GM13976 (cell line): ENCODE measurements at places on chromosomes 6 and 20.

- DNase-seq: no peak
Measured at GRCh38 chr20:61353261-61354000, 101.4 kb downstream of the CDH4 start.

- no peak for DNase-seq
Measured at GRCh38 chr20:25372584-25373336, 17.9 kb downstream of the ABHD12 start.

- DNase-seq: no peak
Measured at GRCh38 chr6:6657820-6658217, 69.3 kb downstream of the LY86 start.

GRCh38 chr6:136568129-136568528 lies 17.9 kb upstream of the MAP7 start:
- no peak for DNase-seq

DNA sequence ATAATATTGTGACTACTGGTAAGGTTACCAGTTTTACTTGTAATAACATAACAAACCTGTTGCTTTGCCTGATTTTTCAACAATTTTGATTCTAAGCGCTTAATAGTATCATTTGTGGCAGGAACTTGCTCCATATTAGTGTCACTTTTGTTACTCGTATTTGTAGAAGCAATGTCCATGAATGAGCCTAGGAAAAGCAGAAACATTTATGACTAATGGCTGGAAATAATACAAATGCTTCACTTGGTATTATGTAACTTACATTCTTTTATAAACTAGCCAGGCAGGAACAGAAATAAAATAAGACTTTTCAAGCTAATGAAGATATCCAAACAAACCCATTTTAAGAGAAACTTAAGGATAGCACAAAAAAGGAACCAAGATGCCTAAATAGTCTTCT lies 38.9 kb downstream of the MAP3K7 start:
- no peak for DNase-seq

DNA sequence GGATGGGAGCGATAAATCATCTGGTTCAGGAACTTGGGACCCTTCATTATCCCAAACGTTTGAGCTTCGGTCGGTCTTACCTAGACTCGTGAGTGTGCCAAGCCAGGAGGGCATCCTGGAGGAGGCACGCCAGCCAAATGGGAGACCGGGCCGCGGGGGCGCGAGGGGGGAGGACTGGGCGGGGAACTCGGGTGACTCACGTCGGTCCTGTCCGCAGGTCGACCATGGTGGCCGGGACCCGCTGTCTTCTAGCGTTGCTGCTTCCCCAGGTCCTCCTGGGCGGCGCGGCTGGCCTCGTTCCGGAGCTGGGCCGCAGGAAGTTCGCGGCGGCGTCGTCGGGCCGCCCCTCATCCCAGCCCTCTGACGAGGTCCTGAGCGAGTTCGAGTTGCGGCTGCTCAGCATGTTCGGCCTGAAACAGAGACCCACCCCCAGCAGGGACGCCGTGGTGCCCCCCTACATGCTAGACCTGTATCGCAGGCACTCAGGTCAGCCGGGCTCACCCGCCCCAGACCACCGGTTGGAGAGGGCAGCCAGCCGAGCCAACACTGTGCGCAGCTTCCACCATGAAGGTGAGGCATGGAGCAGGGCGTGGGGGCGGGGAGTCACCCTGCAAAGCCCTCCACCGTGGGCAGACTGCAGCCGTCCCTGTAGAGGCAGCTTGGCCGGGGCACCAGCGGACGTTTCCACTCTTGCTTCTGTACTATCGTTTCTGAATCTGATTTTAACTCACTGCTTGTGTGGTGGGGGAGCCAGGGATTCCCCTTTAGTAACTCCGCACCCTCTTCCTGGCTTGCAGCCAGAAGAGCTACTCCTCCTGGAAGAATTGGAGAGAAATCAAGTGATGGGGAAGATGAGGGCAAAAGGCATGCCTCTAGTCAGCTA lies 2.7 kb downstream of the BMP2 start:
- DNase-seq: peak; percentile 12

DNA sequence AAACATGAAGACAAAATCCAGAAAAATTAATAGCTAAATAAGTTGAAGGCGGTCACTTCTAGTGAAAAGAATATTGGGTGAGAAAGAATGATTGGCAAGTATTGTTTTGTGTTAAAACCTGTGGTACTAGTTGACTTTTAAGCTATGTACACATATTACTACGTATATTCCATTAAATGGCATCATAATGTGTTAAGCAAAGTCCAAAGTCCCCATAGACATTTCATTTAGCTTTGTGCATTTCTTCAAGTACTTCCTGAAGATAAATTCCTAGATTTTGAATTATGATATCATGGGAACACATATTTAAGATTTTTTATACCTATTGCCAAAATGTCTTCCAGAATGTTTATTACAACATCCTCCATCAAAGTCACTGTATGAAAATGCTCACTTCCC lies 272.7 kb upstream of the IRAK1BP1 start:
- no peak for DNase-seq

DNA sequence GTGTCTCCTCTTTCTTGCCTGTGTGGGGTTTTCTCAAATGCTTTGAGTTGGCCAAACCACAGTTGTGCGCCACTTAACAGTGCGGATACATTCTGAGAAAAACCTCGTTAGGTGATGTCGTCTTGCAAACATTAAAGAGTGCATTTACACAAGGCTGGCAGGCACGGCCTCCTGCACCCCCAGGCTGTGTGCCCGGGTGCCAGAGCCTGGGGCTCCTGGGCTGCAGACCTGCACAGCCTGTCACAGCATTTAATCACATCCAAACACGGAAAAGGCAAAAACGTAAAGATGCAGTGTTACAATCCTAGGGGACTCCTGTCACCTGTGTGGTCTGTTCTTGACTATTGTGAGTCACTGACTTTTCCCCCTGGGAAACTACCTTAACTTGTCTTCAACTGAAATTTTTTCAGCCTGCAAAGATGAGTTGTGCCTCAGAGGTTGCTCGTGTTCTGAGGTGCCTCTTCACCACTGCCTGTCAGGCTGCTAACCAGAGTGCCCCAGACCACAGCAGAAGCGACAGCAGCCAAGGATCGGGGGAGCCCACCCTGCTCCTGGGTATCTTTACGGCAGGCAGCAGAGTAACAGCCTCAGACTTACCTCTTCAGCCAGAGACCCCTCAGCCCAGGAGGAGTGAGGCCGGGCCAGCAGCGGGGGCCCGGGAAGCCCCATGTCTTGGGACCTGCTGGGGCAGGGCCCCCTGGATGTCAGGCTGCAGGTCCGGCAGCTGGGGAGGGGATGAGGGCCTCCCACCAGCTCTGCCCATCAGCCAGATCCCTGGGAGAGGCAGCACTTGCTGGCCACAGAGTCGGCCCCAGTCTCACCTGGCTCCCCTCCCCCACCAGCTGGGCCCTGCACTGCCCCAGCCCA lies 683 bp upstream of the C20orf204 start:
- DNase-seq: peak; percentile 71

GRCh38 chr6:35258858-35259193 lies 709 bp upstream of the ZNF76 start:
- DNase-seq: peak; percentile 63

DNA sequence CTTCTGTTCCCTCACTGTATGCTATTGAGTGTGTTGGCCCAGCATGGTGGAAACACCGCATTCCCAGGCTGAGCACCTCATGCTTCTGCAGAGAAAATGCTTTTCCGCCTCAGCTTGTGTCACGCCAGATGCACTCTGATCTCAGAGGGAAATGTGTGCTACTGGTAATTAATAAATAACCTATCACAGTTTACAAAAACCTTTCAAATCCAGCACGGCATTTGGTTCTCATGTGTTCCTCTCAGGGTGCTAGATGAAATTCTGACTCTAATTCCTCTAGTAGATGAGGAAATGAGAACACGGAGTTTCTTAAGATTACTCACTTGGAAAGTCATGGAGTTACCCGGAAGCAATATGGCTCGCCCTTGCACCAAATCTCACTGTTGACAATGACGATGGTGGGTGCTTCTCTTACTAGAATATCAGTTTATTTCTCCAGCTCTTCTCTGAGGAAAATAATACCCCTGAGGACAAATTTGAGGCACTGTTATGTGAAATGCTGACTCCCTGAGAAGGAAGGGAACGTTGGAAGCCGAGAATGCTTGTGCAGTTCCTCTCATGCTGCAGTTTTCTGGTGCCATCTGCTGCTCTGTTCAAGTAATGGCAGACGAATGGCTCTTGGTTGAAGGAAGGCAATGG lies 116.6 kb downstream of the RNF144B start:
- peak; percentile 53 for DNase-seq

DNA sequence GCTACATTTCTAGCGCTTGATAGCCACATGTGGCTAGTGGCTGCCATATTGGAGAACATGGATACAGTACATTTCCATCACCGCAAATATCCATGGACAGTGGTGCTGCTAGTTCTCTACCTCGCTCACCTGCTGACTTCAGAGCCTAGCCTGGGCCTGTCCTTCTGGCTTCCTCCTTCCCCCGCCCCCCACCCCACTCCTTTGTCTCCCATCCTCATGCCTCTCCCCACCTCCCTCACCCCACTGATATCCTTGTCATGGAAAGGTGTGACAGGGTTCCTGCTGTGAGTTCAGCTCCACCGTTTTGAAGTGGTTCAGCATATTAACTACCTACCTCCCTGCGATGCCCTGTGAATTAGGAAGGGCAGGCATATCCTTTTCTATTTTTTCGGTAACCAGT lies 14.2 kb downstream of the NKX2-2 start:
- no peak for DNase-seq

DNA sequence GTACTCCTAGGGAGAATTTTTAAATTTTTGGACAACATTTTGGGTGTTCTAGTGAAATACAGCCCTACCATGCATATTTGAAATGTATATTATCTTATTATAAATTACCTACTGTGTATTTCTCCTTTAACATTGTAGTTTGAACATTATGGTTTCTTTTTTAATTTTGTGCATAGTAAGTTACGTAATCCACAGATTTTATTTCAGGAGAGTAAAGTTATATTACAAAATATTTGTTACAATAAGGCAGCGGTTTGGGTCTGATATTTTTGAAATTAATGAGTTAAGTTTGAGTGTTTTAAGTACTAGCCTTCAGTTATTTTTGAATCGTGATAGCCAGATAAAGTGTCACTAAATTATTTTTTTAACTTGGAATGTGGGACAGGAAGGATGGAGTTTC lies 7.3 kb upstream of the SOX4 start:
- no peak for DNase-seq

DNA sequence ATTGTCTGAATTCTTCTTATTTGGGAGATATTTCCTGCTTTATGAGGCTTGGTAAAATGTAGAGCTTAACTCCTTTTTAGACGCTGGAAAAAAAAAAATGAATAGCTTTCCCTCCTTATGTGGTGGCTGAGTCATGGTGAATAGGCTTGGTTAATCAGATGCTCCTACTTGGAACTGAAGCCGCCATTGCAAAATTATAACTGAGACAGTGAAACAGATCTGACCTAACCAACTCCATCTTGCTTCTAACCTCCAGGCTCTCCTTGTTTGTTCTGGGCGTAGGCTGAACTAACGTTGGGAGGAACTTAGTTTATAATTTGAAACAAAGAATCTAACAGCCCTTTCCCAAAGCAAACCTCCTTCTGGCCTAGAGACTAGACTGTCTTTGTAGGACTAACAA lies 43.2 kb upstream of the PLCB4 start:
- DNase-seq: no peak

GRCh38 chr20:61126369-61127195 lies 125.5 kb upstream of the CDH4 start:
- DNase-seq: no peak

- DNase-seq: no peak
Measured at GRCh38 chr6:53858913-53859312, 64.1 kb downstream of the LRRC1 start.

DNA sequence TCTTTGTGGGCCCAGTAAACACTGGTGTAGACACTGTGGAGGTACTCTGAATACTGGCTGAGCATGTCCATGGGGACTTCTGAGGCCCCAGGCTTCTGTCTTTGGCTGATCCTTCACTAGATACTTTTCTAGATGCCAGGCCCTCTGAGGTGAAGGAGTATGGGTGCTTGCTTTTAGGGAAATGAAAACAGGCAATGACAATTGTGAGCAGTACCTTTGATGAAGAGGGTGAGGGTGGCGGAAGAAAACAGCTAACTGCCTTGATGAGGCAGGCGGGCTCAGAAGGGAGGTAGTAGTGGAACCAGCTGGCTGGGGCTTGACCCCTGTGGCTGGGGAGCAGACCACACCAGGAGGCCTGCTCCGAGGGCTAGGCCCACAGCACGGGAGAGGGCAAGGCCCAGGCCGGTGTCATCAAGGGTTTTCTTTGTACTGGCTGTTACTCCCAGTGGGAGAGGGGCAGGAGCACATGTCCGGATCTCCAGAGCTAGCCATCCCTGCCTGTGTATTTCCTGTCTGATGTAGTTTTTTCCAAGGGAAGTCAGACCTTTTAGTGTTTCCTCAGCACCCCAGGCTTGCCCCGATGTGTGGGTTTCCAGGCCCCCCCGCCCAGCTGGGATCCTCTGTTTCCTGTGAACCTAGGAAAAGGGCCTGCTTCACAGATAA lies 3.9 kb downstream of the PLCG1 start:
- no peak for DNase-seq

- DNase-seq: no peak
Measured at GRCh38 chr6:142255785-142256184, 46.0 kb upstream of the ADGRG6 start.

DNA sequence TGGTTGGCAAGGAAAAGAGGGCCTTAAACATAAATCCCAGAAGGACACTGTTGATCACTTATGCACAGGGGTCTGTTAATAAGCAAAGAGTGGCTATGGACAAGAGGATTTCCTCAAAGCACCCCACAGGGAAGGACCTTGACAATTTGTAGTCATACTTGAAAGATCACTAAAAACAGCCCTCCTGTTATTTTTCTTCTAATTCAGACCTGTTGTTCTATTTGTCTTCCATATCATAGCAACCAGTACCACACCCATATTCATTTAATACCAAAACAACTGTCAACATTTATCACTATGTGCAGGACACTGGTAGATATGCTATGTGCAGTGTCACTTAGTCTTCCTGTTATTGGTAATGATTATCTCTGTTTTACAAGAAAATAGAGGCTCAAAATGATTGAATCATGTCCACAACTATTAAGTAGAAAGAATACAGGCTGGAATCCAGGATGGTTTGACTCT lies 3.2 kb upstream of the DYNLRB1 start:
- DNase-seq: no peak

- no peak for DNase-seq
Measured at GRCh38 chr6:31700740-31701401, 2.3 kb downstream of the ABHD16A start.
